ENCODE measurements at places on chromosomes 5 and 9.

- DNase-seq, result no peak
Observed at GRCh38 chr9:935348-935965, 41.0 kb upstream of the DMRT3 start.

- DNase-seq, result peak; percentile 11
Observed at GRCh38 chr5:107570805-107571531, 99.8 kb downstream of the EFNA5 start.

GRCh38 chr5:169148138-169148740, 152.7 kb downstream of the SLIT3 start:
- no peak for DNase-seq

- no peak for DNase-seq
Observed at GRCh38 chr9:122125509-122126330, 32.6 kb upstream of the TTLL11 start.

GRCh38 chr5:37715361-37715760, 124.5 kb downstream of the GDNF start:
- no peak for DNase-seq

DNA sequence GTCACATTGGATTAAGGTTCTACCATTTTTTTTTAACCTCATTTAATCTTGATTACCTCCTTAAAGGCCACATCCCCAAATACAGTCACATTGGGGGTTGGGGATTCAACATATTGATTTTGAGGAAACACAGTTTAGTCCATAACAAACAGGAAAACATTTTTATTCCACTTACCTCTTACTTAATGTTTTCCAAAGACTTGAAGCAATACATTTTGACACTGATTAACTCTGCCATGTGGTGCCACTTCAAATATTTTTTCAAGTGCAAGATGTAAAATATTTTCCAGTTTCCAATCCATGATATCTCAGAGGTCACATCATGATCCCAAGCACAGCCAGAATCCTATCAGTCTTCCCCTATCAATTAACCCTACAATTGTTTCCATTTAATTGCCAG, 548.0 kb downstream of the CSNK1G3 start:
- no peak for DNase-seq

GRCh38 chr9:107963246-107963645, 473.7 kb upstream of the KLF4 start:
- DNase-seq, result no peak

DNA sequence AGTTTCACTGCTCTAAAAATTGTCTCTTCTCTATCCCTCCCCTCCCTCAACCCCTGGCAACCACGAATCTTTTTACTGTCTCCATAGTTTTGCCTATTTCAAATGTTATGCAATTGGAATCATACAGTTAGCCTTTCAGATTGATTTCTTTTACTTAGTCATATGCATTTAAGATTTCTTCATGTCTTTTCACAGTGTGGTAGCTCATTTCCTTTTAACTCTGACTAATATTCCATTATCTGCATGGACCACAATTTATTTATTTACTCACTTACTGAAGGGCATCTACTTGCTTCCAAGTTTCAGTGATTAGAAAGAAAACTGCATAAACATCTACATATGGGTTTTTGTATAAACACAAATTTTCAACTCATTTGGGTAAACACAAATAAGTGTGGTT, 372.3 kb downstream of the CDH18 start:
- no peak for DNase-seq

DNA sequence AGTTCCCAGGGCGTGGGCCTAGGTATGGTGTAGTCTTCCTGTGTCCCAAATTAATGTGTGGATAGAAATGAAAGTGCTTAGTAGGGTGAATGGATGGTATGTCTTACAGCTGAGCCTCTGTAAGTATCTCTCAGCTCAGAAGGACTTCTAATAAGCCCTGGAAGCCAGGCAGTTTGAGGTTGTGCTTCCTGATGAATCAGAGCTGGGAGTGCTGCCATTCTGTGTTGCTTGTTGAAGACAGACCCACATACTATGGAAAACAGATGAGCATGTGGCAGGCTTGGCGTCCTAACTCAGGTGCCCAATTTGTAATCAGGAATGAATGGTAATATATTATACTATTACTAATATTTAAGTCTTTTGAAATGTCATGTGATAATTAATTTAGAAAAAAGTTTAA, 69.8 kb downstream of the CMYA5 start:
- no peak for DNase-seq

GRCh38 chr9:93114984-93115335, 18.9 kb downstream of the CARD19 start:
- DNase-seq, result no peak

DNA sequence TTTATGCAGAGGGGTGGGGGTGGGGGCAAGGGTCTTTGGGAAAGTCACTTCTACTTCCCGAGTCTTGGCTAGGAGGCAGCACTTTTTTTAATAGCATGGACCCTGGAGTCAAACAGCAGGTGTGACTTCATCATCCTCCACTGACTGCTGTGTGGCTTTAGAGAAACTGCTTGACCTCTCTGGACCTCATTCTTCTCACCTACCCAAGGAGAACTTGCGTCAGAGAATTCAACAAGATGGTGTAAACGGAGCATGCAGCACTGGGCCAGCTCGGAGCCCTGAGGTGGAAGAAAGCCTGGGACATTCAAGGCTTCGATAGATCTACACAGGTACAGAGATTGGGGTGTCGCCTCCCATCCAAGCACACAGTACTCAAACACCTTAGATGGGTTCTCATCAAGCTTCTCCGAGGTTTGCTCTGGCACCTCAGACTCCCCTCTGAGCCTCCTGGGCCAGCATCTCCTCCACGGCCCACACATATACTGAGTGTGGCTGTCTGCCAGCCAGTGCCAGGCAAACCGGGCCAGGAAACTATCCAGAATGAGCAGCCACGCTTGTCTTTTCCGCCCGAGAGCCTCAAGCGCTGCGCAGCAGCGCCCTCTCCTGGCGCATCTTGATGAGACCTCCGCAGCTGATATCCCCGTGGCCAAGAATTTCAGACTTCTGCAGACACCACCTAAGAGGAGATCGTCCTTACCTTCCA, 4.6 kb upstream of the SLC25A48 start:
- peak; percentile 25 for DNase-seq

- DNase-seq, result no peak
Observed at GRCh38 chr9:35763803-35764202, 9.7 kb upstream of the MSMP start.

GRCh38 chr9:86069206-86069869, 30.0 kb downstream of the GOLM1 start:
- DNase-seq, result no peak

DNA sequence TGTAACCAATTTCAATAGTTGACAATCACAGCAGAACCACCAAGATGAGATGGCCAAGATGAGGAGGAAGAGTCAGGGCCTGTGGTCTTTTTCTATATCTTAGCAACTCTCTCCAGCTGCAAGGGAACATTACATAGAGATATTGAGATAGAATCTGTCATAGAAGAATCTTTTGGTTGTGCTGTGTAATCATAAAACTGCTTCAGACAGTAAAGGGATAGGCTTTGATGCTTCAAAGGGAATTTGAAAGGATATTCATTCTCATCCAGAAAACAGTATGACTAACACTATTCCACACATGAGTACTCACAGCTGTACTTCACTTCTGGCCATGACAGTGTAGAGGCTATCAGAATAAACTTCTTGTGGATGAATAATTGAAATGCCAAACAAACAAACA, 145.9 kb downstream of the YIPF5 start:
- no peak for DNase-seq

DNA sequence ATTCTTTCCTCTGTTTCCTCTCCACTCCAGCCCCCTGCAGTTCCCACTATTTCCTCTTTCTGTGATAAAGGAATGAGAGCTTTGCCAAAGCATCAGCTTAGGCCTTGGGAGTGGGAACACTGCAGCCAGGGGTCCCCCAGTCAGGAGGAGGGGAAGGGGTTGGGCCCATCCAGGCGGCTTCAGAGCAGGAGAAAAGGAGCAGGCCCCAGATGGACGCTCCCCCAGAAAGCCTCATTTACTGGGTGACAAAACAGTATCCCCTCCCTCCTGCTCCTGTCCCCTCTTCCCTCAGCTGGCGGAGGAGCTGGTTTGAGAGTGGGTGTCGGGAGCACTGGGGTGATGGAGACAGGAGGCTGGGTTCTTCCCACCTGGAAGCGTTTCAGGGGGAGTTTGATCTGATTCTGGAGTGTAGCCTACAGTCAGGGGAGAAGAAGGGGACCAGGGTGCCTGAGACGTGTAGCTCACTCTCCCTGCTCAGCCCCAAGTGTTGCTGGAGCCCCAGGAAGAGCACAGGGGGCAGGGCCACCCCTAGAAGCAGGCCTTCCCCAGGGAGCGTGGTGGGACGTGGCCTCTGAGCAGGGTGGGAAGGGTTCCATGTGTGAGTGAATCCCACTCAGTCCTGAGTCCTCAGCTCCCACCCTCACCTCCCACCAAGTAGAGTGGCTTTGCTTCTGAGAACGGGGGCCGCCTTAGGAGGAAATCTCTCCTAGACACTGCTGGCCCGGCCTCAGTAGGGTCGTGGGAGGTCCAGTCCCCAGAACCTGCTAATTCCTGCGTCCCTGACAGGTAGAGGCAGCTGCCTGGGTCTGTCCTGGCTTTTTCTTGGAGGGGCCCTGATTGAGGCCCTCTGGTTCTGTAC, 173.1 kb downstream of the CACNA1B start:
- no peak for DNase-seq

DNA sequence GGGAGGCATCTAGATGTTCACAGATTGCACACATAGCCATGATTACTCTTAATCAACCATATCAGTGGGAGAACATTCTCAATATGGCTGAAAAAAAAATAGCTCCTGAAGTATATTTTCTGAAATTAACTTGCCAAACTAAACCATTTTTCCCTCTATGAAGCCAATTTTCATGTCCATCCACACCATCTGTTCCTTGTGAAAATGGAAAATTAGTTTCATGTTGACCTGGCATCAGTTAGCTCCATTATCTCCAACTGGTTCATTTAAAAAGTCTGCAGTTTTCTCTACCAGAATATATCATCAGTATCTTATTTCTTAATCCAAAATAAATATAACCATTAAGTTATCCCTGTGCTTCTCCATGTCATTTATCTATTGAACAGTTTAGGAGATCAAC, 138.8 kb upstream of the CDH10 start:
- DNase-seq, result no peak

DNA sequence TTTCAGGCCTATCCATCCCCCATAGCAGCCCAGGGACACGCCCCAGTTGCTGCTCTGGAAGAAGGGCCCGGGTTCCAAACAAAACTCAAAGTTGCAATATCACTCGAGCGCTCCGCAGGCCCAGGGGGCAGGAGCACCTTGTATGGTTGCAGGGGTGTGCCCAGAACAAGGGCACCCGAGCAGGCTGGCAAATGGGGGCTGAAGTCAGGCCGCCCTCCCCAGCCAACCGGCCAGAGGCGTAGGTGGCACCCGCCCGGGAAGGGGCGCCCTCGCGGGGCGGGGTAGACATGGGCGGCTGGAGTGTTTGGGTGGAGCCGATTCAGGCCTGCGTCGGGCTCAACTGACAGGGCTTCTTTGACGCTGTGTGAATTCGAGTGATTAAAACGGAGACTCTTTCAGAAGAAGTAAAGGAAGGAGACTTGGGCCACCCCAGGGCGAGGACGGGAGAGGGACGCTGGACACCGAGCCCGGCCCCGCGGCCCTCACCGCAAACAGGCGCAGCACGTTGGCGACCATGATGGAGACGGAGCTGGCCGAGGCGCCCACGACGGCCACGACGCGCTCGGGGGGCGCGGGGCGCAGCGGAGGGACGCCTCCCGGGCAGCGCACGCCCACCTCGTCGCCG, 1.1 kb downstream of the GRM6 start:
- no peak for DNase-seq

DNA sequence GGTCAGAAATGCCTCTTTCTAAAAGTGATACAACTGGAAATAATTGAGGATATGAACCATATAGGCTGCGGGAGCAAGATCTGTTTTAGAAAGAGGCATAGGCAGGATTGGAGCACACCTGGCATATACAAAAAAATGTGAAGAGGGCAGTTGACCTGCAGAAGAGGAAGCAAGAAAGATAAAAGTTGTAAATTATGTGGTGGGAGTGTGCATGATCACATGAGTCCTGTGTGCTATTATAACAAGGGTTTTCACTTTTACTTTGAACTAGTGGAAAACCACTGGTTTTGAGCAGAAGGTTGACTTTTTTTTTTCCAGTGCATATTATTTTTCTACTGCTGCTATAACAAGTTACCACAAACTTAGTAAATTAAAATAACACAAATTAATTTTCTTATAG, 489.3 kb downstream of the ANXA1 start:
- no peak for DNase-seq

DNA sequence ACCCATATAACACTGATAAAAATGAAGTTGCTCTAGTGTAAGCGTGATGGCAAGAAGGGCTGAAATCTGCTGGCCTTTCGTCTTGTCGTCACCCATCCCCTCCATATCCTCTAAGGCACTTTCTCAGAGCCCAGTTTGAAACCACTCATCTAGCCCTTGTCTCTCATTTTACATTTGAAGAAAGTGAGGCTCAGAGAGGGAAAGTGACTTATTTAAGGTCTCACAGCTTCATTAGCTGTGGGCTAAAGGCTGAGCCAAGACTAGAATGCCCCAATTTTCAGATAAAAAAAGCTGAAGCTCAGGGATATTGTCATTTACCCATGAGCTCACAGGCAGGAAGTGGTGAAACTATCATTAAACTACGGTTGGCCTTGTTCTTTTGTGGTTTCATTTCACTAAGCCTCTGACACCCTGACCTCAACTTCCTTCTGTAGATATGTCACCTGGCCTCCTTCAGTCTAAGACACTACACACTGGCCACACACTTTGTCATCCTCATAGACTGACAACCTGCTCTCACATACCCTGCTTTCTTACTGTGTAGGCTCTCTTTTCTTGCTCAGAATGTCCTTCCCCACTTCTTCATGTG, 176.7 kb upstream of the DMAC1 start:
- peak; percentile 56 for DNase-seq

- no peak for DNase-seq
Observed at GRCh38 chr9:110128664-110129329, 79.2 kb downstream of the C9orf152 start.

DNA sequence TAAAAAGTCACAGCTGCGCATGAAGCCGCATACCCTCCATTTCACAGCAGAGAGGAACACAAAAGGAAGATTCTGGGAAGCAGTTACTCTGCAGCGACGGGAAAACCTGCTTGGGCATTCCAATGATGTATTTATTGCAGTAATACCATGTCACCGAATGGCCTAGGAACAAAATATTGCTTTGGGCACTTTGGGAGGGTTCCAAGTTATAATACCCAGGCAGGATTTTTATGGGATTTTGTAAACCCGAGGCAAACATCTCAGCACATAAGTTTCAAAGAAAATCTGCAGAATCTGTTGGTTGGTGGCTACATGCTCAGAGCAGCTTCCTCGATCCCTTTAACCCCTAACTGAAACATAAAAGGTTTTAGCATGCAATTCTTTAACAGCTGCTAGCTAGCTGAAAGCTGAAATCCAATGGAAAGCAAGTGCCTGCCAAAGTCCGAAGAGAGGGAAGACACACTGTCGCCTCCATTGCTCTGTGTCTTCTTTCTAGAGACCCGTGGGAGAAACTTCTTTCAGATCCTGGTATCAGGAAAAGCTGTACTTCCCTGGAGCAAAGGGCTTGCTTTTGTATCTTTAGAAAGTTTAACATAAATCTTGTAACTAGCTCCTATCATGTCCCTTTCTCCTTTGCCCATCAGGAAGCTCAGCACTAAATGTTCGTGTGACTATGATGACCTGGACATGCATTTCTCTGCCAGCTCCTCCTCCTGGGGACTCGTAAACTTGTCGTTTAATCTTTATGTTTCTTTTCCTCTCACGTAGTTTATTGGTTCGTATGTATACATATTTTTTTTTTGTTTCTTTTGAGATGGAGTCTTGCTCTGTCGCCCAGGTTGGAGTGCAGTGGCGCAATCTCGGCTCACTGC, 195.0 kb downstream of the MAPKAP1 start:
- no peak for DNase-seq

- no peak for DNase-seq
Observed at GRCh38 chr9:6584881-6585597, 60.5 kb downstream of the GLDC start.
